ENCODE measurements at places on chromosomes 6 and 20. TPM values are rescaled to one million over a fixed set of nuclear protein-coding genes. Genes with fewer than 3 reads are reported as not detected.

GRCh38 chr6:79079561-79080041 is 1.5 kb upstream of the PHIP start:
- peak overlapping the region; percentile 93 for H3K4me3 ChIP-seq
- H3K27me3 ChIP-seq: no peaks in the 10 kb centered on the region
- H3K27ac ChIP-seq: peak overlapping the region; percentile 99
- peak; percentile 51 for DNase-seq
- no peaks in the 10 kb centered on the region for H3K36me3 ChIP-seq

GRCh38 chr6:106790149-106790770 is 160.9 kb downstream of the QRSL1 start:
- no peak overlapping the region for H3K27ac ChIP-seq
- H3K27me3 ChIP-seq: no peaks in the 10 kb centered on the region
- H3K4me3 ChIP-seq: no peak overlapping the region
- no peak for DNase-seq
- H3K4me1 ChIP-seq: peaks cover 6% of the 10 kb centered on the region

GRCh38 chr6:165484178-165484889 is 174.9 kb upstream of the C6orf118 start:
- no peak for DNase-seq
- no peak overlapping the region for H3K27ac ChIP-seq
- no peaks in the 10 kb centered on the region for H3K27me3 ChIP-seq
- H3K36me3 ChIP-seq: no peaks in the 10 kb centered on the region
- no peak overlapping the region for H3K4me3 ChIP-seq

CCDC170 gene
- 0.14 TPM for total RNA-seq
